GM23338 (cell line): ENCODE measurements at places on chromosomes 6 and 20. TPM values are rescaled to one million over a fixed set of nuclear protein-coding genes. Genes with fewer than 3 reads are reported as not detected.

The TMEM244 gene
- total RNA-seq, result not detected in 2 replicates

The NOTCH4 gene
- 2.8 and 3.5 TPM in 2 replicates for total RNA-seq

The SLC22A7 gene
- not detected in 2 replicates for total RNA-seq

The PSORS1C2 gene
- total RNA-seq, result not detected in 2 replicates

The MATN4 gene
- total RNA-seq, result 4.2 and 5.1 TPM in 2 replicates

The UBE2C gene
- 198 and 247 TPM in 2 replicates for total RNA-seq

The SPATA25 gene
- total RNA-seq, result 1.0 and 7.5 TPM in 2 replicates

The SOX18 gene
- total RNA-seq, result 0.21 TPM in 1 of 2 replicates, not detected in the other

The STAU1 gene
- 102 and 111 TPM in 2 replicates for total RNA-seq

The GRM1 gene
- total RNA-seq, result 0.39 and 0.63 TPM in 2 replicates

The ZBTB46 gene
- 23.0 and 26.9 TPM in 2 replicates for total RNA-seq

The TCF21 gene
- 0.08 and 0.17 TPM in 2 replicates for total RNA-seq

- peak; percentile 33 for DNase-seq
Observed at GRCh38 chr20:24289737-24290481, 179.5 kb upstream of the SYNDIG1 start.

DNA sequence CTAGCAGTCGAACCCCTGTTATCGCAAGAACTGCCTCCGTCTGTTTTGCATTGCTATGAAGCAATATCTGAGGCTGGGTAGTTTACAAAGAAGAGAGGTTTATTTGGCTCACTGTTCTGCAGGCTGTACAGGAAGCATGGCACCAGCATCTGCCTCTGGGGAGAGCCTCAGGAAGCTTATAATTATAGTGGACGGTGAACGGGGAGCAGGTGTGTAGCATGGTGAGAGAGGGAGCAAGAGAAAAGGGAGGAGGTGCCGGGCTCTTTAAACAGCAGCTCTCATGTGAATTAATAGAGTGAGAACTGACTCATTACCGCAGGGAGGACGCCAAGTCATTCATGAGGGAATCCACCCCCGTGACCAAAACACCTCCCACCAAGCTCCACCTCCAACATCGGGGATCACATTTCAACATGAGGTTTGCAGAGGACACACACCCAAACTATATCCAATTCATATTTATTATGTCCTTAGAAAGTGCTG, 172.6 kb upstream of the KCNG1 start:
- no peak for DNase-seq

GRCh38 chr6:26349964-26350857, 14.8 kb upstream of the BTN3A2 start:
- DNase-seq, result no peak

DNA sequence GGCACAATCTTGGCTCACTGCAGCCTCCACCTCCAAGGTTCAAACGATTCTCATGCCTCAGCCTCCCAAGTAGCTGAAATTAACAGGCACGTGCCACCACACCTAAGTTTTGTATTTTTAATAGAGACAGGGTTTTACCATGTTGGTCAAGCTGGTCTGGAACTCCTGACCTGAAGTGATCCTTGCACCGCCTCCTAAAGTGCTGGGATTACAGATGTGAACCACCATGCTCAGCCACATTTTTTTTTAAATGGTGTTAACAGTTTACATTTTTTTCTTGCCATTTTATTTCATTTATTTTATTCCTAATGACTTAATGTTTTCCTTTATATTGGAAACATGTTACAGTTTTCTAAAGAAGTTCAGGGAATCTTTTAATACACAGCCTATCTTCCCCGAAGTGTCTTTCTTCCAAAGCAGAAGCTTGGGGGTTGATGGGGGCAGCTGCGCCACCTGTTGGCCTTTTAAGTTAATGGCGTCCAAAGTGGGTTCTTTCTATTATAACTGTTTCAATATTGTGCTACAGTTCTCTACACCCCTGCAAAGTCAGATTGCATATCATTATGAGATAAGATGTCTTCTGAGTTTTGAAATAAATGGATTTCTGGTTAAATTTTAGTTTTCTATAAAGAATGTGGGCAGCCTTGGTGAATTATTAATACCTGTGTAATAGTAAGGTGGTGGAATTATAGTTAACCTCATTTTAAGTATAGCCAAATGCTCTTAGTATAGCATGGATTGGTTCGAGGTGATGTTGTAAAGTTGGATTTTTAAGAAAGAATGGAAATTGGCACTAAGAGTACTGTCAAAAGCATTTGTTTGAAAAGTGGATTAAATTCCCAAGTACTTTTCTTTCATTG, 42.0 kb upstream of the PLCG1 start:
- DNase-seq, result peak; percentile 72

DNA sequence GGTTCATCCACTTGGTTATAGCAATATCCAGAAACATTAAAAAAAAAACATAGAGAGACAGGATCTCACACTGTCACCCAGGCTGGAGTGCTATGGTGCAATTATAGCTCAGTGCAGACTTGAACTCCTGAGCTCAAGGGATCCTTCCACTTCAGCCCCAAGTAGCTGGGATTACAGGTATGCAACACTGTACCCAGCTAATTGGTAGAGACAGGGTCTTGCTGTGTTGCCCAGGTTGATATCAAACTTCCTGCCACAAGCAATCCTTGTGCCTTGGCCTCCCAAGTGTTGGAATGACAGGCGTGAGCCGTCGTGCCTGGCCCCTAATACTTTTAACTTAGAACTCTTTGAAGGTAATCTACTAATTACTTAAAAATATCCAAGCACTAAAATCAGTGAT, 818 bp upstream of the SLC17A1 start:
- DNase-seq, result no peak

DNA sequence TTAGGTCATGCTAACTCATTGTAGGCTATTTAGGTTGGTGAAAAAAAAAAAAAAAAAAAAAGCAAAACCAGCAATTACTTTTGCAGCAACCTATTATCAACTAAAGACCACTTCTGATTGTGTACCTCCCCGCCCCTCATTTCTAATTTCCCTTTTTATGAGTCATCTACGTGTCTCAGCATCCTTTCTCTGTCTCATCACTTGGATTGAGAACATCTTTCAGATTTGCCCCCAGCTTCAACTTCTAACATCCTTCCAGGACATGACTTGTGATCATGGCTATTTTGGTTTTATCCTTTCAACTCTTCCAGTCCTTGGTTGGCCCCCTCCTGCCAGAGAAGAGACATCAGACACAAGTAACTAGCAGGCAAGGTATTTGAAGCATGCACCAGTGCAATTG, 156.7 kb upstream of the CCN2 start:
- no peak for DNase-seq

DNA sequence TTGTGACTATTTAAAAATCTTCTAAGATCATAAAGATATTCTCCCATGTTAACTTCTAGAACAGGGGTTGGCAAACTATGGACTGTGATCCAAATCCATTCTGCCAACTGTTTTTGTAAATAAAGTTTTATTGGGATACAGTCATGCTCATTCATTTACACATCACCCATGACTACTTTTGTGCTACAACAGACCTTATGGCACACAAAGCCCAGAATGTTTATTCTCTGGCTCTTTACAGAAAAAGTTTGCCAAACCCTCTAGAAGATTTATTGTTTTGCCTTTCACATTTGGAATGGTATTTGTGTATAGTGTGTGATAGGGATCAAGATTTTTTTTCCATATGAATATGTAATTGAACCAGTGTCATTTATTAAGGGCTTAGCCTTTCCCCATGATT, 341.7 kb downstream of the CD83 start:
- no peak for DNase-seq

GRCh38 chr6:33298773-33299236, at the start of gene RGL2:
RGL2 (minus strand) TSS chr6:33298942; CDS start chr6:33298610, 332 bp downstream.
- peak; percentile 52 for DNase-seq

DNA sequence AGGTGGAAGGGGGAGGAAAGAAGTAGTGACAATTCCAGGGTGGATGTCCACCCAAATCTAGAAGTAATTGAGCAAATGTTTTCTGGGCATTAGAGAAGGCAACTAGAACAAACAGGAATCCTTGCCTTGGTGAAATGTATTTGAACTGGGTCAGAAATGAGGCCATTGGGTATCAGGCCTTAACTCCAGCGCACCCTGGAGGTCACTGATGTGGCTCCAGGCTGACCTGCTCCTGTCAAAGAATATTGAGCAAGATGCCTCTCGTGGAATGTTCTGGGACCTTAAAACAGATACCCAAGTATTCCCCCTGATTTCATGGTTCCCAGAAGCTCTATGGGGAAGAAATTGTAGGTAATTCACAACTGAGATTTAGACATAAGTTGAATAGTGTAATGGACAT, 6.9 kb downstream of the HLA-DPB1 start:
- DNase-seq, result peak; percentile 87

DNA sequence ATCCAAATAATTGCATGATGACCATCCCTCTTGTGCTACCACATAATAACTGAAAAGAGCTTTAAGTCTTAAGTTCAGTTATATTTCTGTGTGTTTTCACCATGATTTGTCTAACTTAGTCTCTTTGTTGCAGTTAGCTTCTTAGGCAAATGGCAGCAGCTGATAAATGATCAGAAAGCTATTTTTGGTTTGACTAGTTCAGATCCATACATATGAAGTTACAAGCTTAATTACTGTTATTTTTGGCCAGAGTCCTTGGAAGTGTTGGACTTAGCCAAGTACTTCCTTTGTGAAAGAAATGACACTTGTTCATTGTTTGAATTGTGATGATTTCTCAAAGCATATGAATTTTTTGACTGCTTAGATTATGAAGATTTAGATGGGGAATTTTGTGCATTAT, 54.2 kb downstream of the HIVEP1 start:
- DNase-seq, result no peak

GRCh38 chr6:13355999-13356785, 27.9 kb upstream of the TBC1D7 start:
- no peak for DNase-seq
